ENCODE measurements at places on chromosomes 1 and 21.
A peak's percentile ranks its signal among the peaks of the same experiment; 100 is the strongest.

DNA sequence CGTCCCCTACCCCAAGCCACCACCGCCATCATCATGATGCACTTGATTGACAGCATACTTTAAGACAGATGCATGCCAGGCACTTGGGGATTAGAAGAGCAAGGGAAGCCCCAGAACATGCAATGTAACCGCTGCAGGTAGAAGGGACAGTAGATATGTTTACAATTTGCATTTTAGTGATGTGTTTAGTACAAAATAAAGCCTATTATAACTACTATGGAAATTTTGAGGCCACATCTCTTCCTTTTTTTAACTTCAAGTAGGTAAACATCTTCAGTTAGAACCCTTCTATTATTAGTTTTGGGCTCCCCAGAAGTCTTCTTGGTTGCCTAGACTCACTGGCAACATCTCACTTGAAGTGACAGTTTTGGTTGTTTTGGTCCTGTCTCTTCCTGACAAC lies 25.3 kb downstream of the CR1L start:
- no peak for DNase-seq

- DNase-seq, result no peak
These were observed 39.2 kb downstream of the UBE2G2 start for GRCh38 chr21:44762221-44763049.

GRCh38 chr1:33118274-33118673 lies 37.3 kb downstream of the AZIN2 start:
- DNase-seq, result no peak

GRCh38 chr1:8903908-8904650 lies 25.6 kb upstream of the ENO1 start:
- DNase-seq, result no peak

DNA sequence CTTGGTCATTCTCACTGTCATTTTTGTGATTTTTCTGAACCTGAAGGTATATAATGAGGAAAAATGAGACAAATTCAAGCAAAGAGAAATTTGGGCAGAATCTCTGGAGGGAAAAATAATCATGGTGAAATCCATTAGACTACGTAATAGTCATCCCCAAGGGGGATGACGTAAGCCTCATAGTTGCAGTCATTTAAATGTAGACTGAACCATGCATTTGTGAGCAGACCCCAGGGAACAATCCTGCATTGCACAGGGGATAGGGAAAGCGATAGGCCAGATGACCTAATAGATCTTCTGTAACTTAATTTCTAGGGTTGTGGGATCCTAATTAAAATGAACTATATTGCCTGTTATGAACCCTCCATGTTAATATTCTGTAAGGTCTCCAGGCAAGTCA lies 167.4 kb upstream of the C1orf21 start:
- no peak for DNase-seq

- peak; percentile 60 for DNase-seq
These were observed 743 bp downstream of the PHF13 start for GRCh38 chr1:6614019-6614928.

GRCh38 chr1:67019600-67020136 lies 34.3 kb downstream of the SLC35D1 start:
- DNase-seq, result peak; percentile 72

GRCh38 chr1:205044741-205045140 lies 1.7 kb downstream of the CNTN2 start:
- no peak for DNase-seq

GRCh38 chr1:56824271-56824670 lies 5.1 kb upstream of the FYB2 start:
- no peak for DNase-seq

DNA sequence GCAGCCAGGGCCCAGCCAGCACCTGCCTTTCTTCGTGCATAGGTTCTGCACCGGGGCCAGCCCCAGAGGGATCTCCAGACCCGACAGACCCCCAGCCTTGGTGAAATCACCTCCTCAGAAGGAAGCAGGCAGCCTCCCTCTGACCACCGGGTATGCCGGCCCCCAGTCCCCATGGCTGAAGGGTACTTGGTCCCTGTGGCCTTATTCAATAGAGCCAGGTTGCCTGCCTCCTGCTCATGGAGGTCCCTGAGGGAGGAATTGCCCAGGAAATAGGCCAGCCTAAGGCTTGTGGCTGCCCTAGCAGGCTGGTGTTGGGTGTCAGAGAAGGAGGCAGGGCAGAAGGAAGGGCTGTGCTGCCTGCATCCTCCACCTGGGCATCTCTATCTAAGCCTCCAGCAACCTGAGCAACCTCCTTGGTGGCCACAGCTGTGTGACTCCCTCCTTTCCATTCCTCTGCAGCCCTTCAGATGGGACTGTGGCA lies 338.2 kb upstream of the VAMP3 start:
- no peak for DNase-seq

- no peak for DNase-seq
These were observed 60.4 kb upstream of the ACOT11 start for GRCh38 chr1:54487571-54488050.

GRCh38 chr1:6612641-6613360 lies 730 bp upstream of the PHF13 start:
- peak; percentile 44 for DNase-seq

GRCh38 chr1:150559656-150560010 lies 10.4 kb downstream of the ADAMTSL4 start:
- no peak for DNase-seq

DNA sequence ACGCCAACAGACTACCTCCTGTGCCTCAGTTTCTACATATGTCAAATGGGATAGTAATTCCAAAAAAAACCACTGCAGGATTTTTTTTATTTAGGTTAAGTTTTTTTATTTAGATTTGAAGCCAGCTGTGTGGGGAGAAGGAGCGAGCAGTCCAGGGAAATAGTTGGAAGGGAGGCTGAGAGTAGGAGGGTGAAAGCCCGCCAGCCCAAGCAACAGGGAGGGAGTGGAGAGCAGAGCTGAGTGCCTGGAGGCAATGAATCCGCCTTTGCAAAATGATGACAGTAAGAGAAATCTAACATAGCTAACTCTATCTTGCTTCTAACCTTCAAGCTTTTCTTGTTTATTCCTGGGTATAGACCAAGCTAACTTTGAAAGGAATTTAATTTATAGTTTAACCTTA lies 15.6 kb upstream of the C1orf198 start:
- DNase-seq, result peak; percentile 59

- no peak for DNase-seq
These were observed 27.5 kb upstream of the DNAJC6 start for GRCh38 chr1:65281846-65282245.

- no peak for DNase-seq
These were observed 39.3 kb upstream of the EPS8L3 start for GRCh38 chr1:109802901-109803561.

- no peak for DNase-seq
These were observed 10.7 kb downstream of the C21orf58 start for GRCh38 chr21:46312949-46313348.

DNA sequence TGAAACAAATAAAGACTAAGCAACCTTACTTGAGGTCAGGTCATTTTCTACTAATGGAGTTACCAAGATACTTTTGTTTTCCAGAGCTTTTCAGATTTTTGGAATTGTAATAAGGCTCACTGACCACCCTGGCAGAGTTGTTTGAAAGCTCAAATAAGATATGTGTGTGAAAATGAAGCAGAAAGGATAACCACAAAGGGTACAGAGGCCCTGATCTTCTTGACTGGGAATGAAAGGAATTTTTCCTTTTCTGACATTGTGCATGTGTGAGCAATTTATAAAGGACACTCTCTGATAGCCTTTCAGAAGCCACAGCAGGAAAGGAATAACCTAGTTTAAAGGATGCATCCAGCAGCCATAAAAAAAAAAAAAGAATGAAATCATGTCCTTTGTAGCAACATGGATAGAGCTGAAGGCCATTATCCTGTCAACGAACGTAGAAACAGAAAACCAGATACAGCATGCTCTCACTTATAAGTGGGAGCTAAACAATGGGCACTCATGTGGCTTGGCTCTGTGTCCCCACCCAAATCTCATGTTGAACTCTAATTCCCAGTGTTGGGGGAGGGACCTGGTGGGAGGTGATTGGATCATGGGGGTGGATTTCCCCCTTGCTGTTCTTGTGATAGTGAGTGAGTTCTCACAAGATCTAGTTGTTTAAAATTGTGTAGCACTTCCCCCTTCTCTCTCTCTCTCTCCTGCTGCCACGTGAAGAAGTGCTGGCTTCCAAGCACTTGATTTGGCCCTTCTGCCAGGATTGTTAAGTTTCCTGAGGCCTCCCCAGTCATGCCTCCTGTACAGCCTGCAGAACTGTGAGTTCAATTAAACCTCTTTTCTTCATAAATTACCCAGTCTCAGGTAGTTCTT lies 3.1 kb upstream of the SRP9 start:
- DNase-seq, result no peak

DNA sequence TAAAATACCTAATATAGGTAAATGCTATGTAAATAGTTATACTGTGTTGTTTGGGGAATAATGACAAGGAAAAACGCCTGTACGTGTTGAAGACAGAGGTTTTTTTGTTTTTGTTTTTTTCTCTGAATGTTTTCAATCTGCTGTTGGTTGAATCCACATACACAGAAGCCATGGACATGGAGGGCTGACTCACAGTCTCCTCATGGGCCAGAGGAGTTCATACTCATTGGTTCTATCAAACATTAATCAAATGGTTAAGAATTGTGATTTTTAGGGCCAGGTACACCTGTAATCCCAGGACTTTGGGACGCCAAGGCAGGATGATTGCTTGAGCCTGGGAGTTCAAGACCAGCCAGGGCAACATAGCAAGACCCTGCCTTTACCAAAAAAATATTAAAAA lies 20.5 kb downstream of the MIER1 start:
- DNase-seq, result no peak

- DNase-seq, result no peak
These were observed 122.0 kb downstream of the BEND5 start for GRCh38 chr1:48654606-48655210.

GRCh38 chr1:25900219-25900618 lies 6.0 kb downstream of the STMN1 start:
- no peak for DNase-seq

GRCh38 chr1:160716013-160716412 lies 4.4 kb upstream of the CD48 start:
- no peak for DNase-seq

DNA sequence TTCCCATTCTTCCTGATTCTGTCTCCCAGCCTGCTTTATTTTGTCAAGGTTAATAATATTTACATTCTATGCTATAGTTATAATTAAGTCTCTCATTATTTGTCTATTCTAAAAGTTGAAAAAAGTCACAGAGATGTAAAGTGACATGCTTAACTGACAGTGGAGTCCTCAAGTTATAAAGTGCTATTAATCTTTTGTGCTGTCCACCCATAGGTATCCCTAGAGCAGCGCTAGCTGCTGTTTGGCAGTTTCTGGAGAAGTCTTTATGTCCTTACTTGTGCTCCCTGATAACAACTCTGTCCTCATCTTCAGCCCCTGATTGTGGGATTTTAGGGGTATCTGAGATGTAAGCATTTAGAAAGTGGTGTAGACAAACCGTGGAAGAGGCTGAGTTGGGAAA lies 13.1 kb downstream of the BACH1 start:
- DNase-seq, result no peak

DNA sequence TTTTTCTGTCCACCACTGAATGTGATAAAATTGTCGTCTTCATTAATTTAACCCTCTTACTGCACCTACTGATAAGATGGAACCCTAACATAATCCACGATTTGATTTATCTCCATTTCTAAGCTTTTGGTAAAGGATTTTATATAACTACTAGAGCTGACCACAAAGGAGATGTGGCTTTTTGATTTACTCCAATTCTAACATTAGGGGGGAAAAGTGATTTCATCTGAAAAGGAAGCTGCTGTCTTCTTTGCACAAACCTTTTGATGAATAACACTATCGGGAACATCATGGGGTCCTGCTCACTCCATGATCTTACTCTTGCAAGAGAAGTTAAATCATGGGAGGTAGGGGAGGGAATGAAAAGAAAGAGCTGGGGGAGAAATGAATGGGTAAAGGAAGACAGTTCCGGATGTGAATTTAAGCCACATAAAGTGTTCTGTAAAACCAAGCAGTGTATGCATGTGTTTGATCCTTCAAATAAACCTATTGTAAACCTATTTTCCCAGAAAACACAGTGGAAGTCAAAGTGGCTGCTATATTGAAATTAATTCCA lies 161.8 kb downstream of the GABPA start:
- DNase-seq, result no peak

- DNase-seq, result no peak
These were observed 506 bp upstream of the SRP9 start for GRCh38 chr1:225777058-225777582.

- peak; percentile 4 for DNase-seq
These were observed 193.5 kb downstream of the PAPPA2 start for GRCh38 chr1:176656257-176656995.

GRCh38 chr1:154742606-154743005 lies 127.5 kb downstream of the KCNN3 start:
- DNase-seq, result no peak

DNA sequence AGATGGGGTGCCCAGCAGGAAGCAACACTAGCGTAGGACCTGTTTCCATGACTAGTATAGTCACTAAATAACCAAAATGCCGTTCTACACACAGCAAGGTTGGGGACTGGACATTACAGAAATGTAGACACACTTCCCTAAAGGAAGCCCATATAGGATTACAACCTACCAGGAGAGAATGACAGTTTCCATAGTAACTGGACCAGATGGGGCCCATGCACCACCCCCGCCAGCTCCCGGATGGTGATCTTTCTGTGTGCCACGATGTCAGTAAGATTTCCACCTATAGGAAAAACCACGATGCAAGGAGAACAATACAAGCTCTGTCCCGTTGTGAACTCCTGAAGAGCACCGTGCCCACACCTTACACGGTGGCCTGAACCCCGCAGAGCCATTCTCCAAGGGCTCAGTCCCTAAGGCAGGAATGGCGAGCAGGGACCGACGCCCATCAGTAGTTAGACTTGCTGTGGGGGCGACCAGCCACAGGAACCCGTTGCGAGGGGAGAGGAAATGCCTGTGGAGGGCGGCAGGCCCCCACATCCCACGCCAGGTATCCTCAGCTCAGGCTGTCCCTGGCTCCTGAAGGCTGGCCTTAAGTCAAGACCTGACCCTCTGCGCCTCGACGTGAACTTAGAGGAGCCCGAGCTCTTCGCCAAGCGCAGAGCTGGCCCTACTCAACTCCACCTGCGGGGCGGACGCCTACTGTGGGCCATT lies 13.6 kb upstream of the CEP85 start:
- no peak for DNase-seq

- DNase-seq, result no peak
These were observed 540.3 kb upstream of the B3GALT2 start for GRCh38 chr1:193726722-193727121.

GRCh38 chr1:246779561-246780175 lies 55.5 kb downstream of the SCCPDH start:
- no peak for DNase-seq

DNA sequence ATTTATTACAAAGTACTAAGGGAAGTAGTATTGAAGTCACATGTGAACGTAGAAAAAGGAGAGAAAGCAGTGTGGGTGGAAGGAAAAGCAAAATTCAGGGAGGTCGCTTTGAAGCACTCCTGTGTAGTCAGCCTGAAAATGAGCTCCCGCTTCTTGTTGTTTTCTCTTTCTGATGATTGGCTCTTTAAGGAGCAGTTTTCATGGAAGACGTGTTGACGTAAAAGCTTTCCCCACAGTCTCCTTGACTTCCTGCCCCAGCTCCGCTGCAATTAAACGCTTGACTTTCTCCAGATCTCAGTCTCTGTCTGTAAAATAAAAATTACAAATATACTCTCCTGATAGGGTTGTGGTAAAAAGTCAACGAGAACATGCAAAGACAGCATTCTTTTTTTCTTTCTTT lies 661.5 kb upstream of the ZP4 start:
- no peak for DNase-seq

Data from hindlimb muscle (tissue), 1 donor.